Hematopoietic multipotent progenitor cell treated with erythropoietin and hydrocortisone succinate and interleukin-3 and kit ligand, for 8 days (in vitro differentiated cells): ENCODE measurements at places on chromosomes 16 and 17.

DNA sequence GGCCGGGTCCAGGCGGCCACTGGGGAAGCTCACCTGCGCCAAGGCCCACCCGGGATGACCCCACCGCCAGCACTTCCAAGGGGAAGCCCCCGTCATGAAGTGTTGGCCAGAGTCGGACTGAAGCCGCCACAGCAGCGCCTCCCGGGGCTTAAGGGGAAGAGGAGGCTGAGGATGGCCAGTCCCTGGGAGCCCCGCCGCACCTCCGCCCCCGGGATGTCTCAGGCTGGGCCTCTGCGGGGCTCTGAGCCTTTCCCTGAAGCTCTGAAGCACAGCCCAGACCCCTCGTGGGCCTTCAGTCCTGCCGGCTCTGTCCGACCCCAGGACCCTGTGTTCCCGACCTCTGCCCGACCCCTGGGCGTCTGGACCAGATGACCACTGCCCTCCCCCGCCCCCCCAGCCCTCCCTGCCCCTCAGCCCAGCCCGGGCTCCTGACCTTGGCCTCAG, 42.8 kb upstream of the ACSF3 start:
- DNase-seq = no peak

DNA sequence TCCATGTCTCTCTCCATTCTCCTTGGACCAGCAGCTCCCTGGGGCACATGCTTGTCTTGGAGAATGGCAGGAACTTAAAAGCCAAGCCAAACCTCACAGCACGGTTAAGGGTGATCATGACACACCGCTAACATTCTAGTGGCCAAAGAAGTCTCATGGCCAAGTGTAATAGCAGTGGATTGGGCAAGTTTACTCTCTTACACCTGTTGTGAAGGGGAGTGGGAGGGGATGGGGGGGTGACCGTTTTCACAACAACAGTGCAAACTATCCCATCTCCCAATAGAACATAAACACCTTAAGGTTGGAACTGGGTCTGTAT, 37.7 kb upstream of the MEOX1 start:
- no peak for DNase-seq

- DNase-seq = no peak
Observed at GRCh38 chr16:66596986-66597848, 7.3 kb upstream of the CMTM3 start.

- no peak for DNase-seq
Observed at GRCh38 chr17:10087355-10087754, 111.1 kb downstream of the GAS7 start.

- no peak for DNase-seq
Observed at GRCh38 chr17:56824503-56824902, 9.2 kb downstream of the C17orf67 start.

DNA sequence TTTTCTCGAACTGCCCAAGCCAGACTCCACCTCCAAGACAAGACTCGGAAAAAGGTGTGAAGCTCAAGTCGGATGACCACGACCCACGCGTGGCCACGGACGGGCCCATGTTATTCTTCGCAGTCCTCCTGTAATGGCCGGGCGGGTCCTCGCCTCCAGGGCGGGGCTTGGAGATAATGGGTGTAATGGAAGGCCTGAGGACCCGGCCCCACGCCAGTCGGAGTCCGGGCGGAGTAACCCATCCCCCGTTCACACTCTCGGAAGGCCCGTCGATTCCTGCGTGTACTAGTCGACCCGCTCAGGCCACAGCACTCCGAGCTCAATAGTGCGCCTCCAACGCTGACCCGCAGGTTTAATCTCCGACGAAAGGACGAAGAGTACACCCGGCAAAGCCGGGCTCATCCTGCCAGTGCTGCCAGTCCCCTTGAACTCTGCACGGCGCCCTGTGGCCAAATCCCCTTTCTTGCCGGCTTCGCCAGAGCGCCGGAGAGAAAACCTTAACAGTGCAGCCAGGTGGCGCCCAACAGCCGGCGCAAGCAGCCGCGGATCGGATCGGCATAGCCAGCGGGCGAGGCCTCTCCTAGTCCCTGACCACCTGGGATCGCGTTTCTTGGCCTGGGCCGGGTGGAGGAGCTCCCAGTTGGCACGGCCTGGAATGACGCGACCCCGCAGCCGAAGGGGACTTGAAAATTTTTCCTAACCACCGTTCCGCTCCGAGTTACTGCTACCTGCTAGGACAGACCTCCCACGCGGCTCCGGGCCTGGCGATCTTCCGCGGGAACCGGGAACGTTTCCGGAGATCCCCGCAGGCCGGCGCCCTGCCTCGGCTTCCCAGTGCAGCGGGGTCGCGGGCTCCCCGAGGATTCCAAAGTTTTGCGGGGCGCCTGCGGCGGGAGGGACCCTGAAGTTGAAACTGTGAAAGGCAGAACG, 762.0 kb downstream of the KCNJ18 start:
- no peak for DNase-seq

DNA sequence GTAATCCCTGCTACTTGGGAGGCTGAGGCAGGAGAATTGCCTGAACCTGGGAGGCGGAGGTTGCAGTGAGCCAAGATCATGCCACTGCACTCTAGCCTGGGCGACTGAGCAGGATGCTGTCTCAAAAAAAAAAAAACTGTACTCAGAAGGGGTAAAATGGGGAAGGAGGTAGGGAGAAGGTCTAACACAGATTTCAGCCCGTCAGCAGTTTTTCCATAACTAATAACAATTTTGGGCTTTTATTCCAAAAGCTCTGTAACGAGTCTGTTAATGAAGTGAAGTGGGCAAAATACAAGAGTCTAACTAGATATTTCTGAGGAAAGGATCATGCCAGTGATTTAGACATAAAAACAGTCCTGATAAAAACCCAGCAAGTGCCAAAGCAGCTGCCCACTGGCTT, 10.8 kb downstream of the ZNF821 start:
- no peak for DNase-seq

- DNase-seq = no peak
Observed at GRCh38 chr17:3157218-3157617, 29.9 kb upstream of the OR1G1 start.

DNA sequence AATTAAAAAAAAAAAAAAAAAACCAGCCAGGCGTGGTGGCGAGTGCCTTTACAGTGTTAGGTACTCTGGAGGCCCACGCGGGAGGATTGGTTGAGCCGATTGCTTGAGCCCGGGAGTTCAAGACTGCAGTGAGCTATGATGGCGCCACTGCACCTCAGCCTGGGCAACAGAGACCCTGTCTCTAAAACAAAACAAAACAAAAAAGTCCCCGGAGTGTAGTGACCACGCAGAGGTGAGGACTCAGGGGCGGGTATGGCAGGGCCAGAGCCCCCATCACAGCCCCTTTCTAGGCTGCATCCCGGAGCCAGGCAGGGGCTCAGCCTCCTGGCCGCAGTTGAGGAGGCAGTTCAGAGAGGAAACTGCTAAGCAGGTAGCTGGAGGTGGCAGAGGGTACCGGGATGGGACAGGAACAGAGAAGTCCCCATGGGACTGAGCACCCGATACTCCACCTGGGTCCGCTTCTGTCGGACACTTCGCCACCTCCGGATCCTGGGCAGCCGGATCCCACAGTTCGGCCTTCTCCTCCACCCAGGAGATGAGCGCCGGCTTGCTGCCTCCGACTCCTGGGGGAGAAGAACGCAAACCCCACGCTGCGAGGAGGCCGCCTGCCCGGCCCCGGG, 800 bp downstream of the ZNF747 start:
- DNase-seq = peak; percentile 55

- no peak for DNase-seq
Observed at GRCh38 chr16:50502616-50503011, 45.6 kb upstream of the NKD1 start.

GRCh38 chr16:52265446-52265861, 281.5 kb downstream of the TOX3 start:
- no peak for DNase-seq

- no peak for DNase-seq
Observed at GRCh38 chr17:393806-394717, 41.5 kb upstream of the RPH3AL start.

DNA sequence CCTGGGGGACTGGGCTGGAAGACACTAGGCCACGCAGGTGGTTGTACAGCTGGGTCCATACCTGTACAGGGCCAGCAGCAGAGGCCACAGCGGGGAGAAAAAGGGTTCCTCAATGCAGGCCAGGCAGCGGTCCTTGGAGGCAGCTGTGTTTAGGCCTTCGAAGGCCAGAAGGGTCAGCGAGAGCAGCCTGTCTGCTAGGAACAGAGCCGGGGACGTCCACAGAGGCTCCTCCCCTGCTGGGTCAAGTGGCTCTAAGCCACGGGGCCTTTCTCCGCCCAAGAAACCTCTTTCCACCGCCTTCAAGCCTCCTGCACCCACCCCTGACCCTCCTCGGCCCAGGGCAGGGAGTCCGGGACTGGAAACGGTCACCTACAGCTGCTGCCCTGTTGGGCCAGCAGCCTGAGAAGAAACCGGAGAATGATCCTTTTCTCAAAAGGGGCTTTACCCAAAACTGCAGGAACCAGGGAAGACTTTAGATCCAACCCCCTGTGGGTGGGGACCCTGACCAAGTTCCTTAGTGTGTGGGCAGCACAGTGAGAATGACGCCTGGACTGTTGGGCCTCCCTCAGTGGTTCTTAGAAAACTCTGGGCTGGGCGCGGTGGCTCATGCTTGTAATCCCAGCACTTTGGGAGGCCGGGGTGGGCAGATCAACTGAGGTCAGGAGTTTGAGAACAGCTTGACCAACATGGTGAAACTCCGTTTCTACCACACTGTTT, 8.4 kb upstream of the SPATA2L start:
- DNase-seq = no peak

DNA sequence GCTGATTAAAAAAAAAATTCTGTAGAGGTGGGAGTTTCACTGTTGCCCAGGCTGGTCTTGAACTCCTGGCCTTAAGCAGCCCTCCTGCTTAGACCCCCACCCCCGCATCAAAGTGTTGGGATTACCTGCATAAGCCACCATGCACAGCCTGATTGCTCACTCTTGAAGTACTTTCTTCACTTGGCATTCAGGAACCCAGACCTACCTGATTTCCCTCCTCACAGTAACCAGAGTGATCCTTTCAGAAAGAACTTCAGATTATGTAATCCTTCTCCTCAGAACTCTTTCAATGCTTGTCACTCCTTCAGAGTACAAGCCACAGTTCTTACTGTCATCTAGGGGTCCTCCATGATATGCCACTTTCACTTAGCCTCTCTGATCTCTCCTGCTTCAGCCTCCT, 1.4 kb downstream of the EFCAB13 start:
- DNase-seq = no peak

GRCh38 chr16:88539652-88540345, 30.4 kb upstream of the ZC3H18 start:
- no peak for DNase-seq

DNA sequence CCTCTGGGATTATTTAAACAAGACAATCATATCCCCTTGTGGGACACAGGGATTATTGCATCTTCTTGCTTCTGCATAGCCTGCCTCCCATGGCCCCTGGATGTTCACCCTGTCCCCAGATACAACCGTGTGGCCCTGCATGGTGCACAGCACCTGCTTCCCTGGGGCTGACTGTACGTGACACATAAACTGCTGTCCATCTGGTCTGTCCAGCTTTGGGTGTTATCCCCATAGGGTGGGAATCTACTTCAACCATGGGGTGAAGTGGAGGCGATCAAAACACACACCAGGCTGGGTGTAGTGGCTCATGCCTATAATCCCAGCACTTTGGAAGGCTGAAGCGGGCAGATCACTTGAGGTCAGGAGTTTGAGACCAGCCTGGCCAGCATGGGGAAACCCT, 138.8 kb downstream of the XYLT1 start:
- no peak for DNase-seq

DNA sequence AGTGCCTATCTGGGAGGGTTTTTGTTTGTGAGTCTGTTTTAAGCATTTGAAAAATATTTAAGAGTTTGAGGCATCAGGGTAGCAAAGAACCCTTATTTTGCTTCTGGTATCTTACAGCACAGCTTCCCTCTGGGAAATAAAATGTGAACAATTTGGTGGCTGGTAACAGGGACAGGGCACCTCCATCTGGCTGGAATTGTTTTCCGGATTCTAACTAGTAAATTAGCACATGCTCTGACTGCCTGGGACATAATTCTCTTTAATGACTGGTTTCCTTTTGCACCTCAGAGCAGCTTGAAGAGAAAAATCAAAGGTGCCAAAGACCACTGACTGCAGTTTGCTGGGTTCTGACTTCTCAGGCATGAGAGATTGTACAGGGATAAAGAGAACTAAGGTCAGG, 469.1 kb downstream of the GRIN2A start:
- no peak for DNase-seq

GRCh38 chr17:20008242-20009051, 712 bp upstream of the SPECC1 start:
- peak; percentile 12 for DNase-seq

- no peak for DNase-seq
Observed at GRCh38 chr16:70642633-70643032, 3.7 kb upstream of the IL34 start.

- peak; percentile 20 for DNase-seq
Observed at GRCh38 chr17:63698381-63698885, 1.5 kb downstream of the LIMD2 start.

DNA sequence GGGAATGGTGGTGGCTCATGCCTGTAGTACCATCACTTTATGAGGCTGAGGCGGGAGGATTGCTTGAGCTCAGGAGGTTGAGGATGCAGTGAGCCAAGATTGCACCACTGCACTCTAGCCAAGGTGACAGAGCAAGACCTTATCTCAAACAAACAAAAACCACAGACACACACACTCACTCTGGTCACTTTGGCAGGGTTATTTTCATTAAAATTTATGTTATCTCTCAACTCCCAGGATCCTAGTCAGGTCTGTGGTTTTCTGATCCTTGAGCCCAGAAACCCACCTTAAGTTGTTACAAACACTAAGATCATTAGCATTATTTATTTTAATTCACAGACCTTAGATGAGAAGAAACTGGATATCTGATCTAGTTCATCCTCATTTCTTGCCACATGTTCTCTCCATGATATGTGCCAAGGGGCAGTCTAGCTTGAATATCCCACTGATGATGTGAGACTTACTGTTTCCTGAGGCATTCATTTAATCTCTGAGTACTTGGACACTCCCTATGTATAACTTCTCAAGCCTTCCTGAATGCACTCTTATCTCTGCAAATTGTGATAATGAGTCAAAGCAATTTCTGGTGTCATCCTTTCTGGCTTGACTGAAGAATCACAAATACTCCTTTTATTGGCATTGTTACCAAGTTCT, 9.6 kb downstream of the ABHD15 start:
- peak; percentile 76 for DNase-seq
